Activated CD4-positive, alpha-beta T cell treated with anti-CD3 and anti-CD28 coated beads, Interleukin-2, amount 50 U/mL, for 1 hour (primary cell): ENCODE measurements at places on chromosomes 6 and 20.

- no peak for DNase-seq
Measured at GRCh38 chr6:53327017-53327395, 21.7 kb downstream of the ELOVL5 start.

- no peak for DNase-seq
Measured at GRCh38 chr6:70131528-70131927, 171.4 kb downstream of the COL9A1 start.

DNA sequence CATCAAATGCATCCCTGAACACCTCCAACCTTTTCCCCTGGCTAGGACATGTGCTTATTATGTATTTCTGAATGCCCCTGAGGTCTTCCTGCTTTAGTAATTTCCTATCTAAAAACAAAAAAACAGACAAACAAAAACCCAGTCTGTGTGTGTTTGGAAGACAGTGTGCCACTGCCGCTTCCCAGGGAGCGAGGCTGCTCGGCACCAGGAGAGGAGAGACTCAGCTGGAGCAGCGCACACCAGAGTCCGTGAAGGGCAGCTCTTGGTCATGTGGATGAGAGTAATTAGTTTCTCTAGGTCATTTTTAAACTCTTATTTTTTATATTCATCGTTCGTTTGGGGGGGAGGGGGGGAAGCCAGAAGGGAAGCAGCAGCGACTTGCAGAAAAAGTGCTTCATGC lies 10.0 kb upstream of the ANKRD60 start:
- DNase-seq, result no peak

DNA sequence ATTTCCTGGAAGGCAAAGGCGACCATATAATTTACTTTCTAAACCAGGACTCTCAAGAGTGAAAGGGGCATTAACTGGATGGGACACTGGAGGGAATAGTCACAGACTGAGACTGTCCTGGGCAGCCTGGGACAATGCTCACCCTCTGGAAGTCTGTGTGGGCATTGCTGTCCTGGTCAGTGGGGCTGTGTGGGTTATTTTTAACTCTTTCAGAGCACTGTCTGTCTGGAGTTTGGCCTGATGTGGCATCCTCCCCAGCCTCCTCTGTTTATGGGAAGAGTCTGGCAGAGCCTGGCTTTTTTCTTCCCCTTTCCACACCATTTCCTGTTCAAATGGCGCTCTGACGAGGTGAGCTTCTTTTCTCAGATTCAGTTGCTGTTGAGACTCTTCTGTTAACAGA lies 11.7 kb downstream of the DAAM2 start:
- no peak for DNase-seq

GRCh38 chr6:159720708-159721107 lies 6.6 kb upstream of the WTAP start:
- peak; percentile 37 for DNase-seq

- DNase-seq, result no peak
Measured at GRCh38 chr6:14876778-14877613, 368.9 kb upstream of the JARID2 start.

DNA sequence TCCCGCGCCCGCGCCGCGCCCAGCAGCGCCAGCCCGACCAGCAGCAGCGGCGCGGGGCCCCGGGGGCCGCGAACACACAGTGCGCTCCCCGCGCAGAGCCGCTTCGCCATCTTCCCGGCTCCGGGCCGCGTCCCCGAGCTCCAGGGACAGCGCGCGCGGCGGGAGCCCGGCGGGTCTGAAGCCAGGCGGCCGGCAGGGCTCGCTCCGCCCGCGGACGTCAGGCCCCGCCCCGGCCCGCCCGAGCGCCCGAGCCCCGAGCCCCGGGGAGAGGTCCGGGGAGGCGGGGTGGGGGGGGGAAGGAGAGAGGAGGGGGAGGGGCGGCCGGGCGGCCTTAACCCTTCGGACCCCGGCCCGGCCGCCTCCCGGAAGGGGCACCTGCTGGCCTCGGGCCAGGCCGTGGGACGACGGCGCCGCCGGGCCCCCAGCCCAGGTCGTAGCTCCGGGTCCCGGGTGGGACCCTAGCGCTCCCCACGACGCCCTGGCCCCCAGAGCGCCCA lies at the start of gene LAMA5:
LAMA5 (minus strand) TSS at position 177 of the 497 bp plus-strand sequence; CDS start at position 110, 67 bp downstream.
- DNase-seq, result no peak

- DNase-seq, result no peak
Measured at GRCh38 chr20:21640556-21640955, 64.9 kb upstream of the PAX1 start.

GRCh38 chr6:26366504-26366903 lies 1.5 kb downstream of the BTN3A2 start:
- no peak for DNase-seq

DNA sequence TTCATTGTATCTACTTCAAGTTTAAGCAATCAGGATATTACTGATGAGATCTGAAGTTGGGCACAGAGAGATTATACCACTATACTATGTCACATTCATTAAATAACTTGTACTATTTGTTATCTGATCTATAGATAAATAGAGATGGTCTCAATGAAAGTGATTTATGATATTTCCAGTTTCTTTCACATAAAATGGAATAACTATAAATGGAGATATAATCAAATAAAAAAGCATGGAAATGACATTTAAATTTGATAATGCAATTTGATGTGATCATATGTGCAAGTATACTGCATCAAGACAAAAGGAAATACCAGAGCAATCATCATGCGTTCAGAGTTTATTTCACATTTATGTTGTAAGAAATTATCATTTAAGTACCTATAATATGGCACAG lies 368.9 kb downstream of the PKHD1 start:
- DNase-seq, result no peak

GRCh38 chr6:25934735-25935313 lies 4.3 kb upstream of the SLC17A2 start:
- DNase-seq, result no peak

DNA sequence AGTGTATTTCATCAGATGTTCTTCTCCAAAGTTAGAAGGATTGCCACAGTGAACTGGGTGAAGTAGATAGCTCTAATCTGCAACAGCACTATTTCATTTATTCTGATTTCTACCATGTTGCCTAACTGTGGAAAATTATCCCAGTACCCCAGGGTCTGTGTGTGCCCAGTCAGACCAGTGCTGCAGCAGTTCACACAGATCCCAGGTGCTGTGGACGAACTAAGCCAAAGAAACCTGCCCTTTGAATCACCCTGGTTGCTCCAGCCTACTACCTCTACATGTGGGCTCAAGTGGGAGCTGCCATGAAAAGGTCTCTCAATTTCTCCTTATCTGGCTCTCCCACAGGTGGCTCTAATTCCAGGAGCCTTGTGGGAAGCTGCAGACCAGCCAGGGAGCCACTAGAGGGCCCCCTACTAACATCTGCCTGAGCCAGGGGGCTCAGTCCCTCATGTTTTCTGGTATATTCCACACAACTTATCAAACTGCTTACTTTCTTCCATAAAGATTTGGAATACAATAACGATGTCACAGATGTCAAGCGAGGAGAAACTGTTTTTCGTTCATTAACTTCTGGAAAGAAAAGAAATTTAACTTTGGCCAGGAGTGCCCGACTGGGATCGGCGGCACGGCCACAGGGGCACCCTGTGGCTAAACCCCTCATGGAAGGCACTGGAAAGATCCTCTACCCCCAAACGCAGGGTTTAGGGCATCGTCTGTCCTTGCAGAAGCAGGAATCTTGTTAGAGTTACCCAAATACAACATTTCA lies 31.6 kb upstream of the LY86 start:
- DNase-seq, result peak; percentile 38

- no peak for DNase-seq
Measured at GRCh38 chr6:110419028-110419739, 3.8 kb upstream of the DDO start.

GRCh38 chr6:38413102-38413800 lies 226.5 kb downstream of the BTBD9 start:
- DNase-seq, result no peak

DNA sequence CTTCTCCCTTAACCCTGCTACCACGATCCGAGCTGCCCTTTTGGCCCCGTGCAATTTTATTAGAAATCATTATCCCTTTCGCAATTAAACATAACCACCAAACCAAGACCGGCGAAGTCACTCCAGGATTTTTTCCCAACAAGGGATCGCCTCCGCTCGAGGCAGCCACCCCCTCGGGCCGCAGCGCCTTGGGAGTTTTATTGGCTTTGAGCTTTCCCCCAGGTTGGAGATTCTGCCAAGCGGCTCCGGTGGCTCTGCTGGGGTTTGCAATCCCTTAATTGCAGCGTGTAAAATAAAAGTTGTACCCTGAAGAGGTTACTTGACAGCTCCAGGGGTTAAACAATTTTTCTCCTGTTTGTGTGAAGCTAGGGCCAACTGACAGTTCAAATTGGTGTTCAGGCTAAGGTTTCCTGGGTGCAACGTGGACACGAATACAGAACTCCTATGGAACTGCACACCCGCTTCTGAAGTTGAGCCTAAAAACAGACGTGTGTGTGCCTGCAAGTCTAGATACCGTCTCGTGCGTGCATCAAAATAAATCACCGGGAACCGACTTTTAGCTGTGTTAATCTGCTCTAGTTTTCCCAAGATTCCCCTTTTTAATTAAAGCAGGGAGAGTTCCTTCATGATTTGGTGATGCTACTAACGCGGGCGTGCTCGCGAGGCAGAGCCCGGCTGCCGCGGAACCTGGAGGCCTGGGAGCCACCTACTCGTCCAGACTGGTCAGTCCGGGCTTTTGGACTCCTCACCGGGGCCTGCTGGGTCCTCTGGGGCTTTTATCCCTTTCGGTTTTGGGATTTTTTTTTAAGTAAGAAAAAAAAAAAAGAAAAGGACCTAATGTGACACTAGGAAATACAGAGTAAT lies 975 bp upstream of the TFAP2A start:
- DNase-seq, result no peak

- DNase-seq, result no peak
Measured at GRCh38 chr6:72948153-72948552, 277.1 kb downstream of the KHDC1L start.

DNA sequence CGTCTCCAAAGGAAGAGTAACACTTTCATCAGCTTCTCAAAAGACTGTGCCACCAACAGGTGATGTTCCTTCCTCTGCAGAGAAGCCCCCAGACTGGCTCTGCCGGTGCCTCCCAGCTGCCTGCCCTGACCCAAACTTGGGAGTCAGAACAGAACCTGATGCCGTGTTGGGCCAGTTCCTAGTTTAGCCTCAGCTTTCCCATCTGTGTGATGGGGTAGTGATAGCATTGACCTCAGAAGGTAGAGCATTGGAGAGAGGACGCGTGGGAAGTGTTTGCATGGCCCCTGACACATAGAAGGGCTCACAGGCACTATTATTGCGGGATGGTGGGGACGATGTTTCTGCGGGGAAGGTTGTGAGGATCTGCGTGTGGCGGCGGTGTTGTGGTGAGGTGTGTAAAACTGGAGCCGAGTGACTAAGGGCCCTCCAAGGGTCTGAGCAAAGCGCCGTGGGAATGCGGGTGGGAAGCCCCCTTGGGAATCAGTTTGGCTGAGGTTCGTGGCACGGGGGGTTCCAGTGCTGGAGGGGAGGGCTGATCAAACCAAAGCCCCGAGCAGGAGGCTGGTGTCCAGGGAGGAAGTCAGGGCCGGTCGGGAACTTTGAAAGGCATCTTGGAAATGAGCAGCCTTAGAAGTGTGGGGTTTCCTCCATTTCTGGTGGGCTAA lies 1.7 kb downstream of the NTSR1 start:
- DNase-seq, result no peak

DNA sequence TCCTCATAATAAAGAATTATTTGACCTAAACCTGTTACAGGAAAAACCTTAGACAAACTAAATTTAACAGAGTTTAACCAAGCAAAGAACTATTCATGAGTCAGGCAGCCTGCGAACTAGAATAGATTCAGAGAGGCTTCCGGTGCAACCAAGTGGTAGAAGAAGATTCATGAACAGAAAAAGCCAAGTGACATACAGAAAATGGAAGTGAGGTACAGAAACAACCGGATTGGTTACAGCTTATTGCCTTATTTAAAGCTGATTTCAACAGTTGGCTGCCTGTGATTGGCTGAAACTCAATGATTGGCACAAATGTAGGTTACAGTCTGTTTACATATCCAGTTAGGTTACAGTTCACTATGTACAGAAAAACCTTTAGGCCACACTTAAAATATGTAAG lies 10.1 kb downstream of the PPP1R3G start:
- DNase-seq, result no peak

DNA sequence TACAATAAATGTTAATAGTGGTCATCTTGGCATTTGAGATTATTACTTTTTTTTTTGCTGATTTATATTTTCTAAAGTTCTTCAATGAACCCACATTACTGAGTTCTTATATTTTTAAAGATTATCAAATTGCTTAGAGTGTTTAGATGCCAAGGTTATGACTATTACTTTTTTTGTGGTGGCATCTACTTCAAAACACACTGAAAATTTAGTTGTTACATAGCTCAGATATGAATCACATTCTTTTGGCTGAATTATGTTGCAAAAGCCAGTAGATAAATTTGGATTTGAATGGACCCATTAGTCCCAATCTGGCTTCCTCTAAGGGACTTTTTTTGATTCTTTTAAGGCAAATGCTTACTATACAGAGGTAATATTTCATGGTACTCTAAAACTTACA lies 8.9 kb downstream of the UTRN start:
- DNase-seq, result no peak

GRCh38 chr6:89353118-89353556 lies 615 bp upstream of the UBE2J1 start:
- peak; percentile 12 for DNase-seq

DNA sequence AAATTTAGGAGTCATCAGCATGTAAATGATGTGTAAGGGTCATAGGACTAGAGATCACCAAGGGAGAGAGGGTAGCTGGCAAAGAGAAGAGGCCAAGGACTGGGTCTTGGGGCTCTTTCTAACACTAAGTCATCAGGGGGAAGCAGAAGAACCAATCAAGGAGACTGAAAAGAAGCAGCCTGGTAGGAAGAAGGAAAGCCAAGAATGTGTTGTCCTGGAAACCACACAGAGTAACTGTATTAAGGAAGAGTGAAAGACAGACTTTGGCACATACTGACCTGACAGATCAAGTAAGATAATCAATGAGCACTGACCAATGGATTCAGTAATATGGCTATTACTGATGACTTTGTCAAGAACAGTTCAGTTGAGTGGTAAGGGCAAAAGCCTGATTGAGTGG lies 42.3 kb upstream of the LAMA4 start:
- no peak for DNase-seq

DNA sequence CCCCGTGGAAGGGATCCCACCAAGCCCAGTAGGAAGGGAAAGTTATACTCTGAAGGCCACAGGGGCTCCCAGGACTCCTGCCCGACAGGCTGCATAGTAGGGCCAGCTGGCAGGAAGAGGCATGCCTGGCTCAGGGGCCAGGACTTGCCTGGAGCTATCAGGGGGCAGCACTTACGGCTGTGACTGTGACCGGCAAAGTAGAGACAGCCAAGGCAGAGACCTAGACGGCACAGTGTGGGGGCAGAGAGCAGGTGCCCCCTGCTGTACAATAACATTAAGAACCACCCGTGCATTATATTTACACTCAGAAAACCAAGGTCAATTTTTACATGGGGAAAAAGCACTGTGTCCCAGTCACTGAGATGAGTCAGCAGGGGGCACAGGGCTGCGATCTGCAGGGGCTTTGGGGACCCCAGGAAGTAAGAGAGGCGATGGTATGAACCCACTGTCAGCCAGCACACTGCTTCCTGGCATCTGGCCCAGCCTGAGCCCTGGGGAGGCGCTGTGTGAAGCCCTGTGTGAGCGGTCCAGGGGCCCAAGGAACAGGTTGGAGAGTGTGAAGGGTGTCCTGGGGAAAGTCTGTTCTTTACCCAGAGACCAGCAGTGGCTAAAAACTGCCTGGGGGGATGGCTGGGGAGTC lies 9.9 kb downstream of the CCDC167 start:
- DNase-seq, result no peak
